ENCODE measurements at places on chromosomes 5 and 9.

DNA sequence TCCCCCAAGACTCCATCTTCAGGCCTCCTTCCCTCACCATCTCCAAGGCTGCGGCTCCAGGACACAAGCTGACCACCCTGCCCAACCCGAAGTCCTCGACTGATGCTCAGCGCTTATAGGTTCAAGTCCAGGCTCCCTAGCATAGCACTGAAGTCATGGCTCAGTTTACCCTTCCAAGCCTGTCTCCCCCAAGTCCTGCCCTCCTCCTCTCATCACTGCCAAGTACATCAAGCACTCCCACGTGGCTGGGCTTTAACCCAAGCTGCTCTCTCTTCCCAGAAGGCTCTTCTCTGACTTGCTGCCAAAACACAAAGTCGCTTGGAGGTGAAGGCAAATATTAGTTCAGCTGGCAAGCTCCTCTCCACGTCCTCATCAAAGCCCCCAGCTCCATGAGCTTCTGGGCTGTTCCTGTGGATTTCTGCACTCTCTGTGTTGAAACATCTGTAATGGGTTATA is 22.1 kb upstream of the MARCHF6 start:
- no peak for DNase-seq

- no peak for DNase-seq
Measured at GRCh38 chr9:78640728-78641127, 343.8 kb downstream of the PSAT1 start.

DNA sequence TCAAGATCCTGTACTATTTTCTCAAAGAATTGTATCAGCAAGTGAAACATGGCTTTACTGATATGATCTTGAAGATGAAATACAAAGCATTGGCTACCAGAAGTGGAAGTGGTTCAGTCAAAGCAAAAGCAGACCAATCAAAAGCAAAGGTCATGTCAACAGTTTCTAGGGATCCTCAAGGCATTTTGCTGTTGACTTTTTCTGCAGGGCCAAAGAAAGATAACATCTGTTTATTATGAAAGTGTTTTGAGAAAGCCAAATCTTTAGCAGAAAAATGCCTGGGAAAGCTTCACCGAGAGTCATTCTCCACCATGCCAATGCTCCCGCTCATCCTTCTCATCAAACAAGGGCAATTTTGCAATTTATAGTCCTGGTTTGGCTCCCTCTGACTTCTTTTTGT is 90.3 kb upstream of the ACO1 start:
- DNase-seq: no peak

GRCh38 chr5:32439086-32439642 is 5.4 kb downstream of the ZFR start:
- DNase-seq: no peak

DNA sequence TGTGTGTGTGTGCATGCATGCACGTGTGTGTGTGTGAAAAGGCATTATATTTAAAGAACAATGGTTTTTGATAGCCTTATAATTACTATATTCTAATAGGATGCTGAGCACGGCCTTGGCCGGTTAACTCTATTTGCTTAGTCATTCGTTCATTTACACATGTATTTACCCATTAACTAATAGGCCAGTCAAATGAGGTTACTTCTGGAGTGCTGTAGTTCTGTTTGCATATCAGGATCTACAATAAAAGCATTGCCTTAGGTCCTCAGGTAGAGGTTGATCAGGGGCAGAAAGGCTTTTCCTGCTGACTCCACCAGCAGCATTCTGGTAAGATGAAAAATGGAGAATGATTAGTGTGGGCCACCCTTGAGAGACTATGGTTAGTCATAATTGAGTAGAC is 219.0 kb downstream of the COMMD10 start:
- no peak for DNase-seq

- no peak for DNase-seq
Measured at GRCh38 chr9:135376511-135377265, 102.9 kb upstream of the PPP1R26 start.

DNA sequence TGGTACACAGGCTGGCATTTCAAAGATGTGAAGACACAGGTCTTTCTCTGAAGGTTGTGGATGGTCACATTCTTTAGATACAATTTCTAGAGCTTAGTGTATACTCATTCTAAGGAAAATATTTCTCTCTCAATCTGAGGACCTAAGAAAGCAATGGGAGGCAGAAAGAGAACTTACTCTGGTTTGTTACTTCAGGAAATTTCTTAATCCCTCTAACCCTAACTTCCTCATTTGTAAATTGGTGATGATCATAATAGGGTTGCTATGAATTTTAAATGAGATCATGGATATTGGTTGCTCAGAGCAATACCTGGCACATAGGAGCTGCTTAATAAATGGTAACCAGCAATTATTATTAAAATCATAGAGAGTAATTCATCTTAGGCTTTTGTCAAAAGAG is 22.1 kb downstream of the FAM170A start:
- peak; percentile 46 for DNase-seq

GRCh38 chr9:3692606-3693005 is 166.8 kb upstream of the RFX3 start:
- no peak for DNase-seq

- no peak for DNase-seq
Measured at GRCh38 chr9:107042606-107043005, 179.6 kb downstream of the ZNF462 start.

GRCh38 chr5:150122536-150123481 is 32.8 kb downstream of the PDGFRB start:
- DNase-seq: no peak

- DNase-seq: peak; percentile 42
Measured at GRCh38 chr9:21413151-21413550, 4.2 kb downstream of the IFNA8 start.

DNA sequence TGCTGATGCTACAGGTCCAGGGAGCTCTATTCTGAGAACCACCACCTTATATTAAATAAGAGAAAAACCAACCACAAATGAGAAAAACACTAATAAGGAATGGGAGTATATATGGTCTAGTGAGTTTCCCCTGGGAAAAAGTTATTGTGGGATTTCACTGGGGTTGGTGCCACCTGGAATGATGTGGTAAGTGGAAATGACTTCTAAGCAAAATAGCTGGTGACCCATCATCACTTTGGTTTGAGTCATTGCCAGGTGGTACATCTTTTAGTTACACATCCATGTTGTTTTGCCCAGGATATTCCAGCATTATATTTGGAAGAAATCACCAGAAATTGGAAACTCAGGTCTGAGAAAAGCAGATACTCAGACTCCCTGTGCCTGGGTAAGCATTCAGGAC is 437.3 kb downstream of the DTWD2 start:
- no peak for DNase-seq

GRCh38 chr9:37026931-37027581 is 7.0 kb downstream of the PAX5 start:
- DNase-seq: no peak

DNA sequence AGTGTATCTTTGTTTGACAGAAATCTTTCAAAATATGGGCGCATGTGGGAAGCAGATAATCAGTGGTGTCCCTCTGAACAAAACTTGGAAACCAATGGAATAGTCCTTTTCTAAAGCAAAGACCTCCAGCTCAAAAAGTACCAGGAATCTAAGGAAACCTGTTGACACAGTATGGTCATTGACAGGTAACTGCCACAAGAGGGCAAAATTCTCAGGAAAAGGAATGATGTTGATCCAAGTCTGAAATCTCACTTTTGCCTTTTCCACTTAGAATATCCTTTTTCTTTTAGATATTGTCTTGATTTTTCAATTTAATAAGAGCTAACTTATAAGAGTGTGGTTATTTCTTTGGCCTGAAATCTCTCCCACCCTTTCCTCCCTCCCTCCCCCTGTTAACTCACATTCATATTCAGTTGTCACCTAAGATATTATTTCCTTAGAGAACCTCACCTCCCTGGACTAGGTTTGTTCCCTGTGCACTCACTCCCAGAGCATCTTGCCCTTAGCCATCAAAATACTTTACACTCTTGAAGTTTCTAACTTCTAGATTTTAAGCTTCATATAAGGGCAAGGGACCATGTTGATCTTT is 59.0 kb upstream of the BARX1 start:
- DNase-seq: peak; percentile 25

Measured in suppressor macrophage treated with lipopolysaccharide for 4 hours (primary cell).